ENCODE measurements at places on chromosomes 4 and X. TPM values are rescaled to one million over a fixed set of nuclear protein-coding genes. Genes with fewer than 3 reads are reported as not detected.

DNA sequence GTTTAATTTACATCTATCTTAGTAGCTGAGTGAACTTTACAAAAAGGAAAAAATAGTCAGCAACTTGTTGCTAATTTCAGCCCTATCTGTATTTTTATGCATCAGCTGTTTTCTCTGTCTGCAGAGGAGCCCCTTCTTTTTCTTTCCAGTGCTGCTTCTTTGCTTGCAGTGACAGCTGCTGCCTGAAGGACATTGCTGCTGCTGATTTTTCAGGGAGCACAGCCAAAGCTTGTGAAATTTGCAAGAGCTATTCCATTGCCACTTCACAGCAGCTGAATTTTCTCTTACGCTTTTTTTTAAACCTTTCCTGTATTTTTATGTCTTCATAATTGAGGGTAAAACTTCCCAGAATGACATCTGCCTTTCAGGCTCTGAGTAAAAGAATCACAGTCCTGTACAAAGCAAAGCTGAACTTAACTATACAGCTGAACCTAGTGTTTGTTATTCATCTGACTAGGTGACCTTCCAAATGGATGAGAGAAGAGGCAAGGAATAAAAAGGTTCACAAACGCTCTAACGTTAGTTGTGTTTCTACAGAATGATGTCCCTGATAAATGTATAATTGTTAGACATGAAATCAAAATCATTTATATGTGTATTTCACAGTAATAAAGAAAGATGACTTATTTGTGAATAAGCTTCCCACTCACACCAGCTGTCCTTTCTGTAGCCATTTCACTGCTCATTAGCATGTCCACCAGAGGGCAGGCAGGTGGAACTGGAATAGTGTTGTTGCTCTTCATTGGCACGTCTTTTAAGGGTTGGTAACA lies 541.4 kb downstream of the ADGRL3 start:
- peak; percentile 31 for DNase-seq

- no peak for DNase-seq
Measured at GRCh38 chr4:150007512-150007911, 70.7 kb upstream of the DCLK2 start.

FATE1 gene
- polyA plus RNA-seq, result not detected

KLHL13 gene
- polyA plus RNA-seq, result 93.9 TPM

- no peak for DNase-seq
Measured at GRCh38 chrX:86237482-86237881, 89.2 kb downstream of the DACH2 start.

DNA sequence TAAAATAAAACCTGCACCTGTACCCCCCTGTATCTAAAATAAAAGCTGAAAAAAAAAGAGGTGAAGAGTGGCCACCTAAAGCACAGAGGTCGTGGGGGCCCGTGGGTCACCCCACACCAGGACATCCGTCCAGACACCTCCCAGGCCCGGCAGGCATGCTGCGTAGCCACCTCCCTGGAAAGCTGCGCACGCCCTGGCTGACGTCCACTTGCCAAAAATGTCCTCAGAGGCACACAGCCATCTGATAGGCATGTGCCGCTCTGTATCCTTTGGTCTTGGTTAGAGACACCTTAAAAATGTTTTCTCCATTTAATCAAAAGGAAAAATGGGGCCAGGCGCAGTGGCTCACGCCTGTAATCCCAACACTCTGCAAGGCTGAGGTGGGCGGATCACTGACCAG lies 17.7 kb downstream of the FAM53A start:
- DNase-seq, result no peak

GRCh38 chrX:18288716-18289115 lies 65.8 kb downstream of the SCML2 start:
- no peak for DNase-seq

HSFX2 gene
- 1.0 TPM for polyA plus RNA-seq

TMPRSS11A gene
- polyA plus RNA-seq, result 0.03 TPM

DNA sequence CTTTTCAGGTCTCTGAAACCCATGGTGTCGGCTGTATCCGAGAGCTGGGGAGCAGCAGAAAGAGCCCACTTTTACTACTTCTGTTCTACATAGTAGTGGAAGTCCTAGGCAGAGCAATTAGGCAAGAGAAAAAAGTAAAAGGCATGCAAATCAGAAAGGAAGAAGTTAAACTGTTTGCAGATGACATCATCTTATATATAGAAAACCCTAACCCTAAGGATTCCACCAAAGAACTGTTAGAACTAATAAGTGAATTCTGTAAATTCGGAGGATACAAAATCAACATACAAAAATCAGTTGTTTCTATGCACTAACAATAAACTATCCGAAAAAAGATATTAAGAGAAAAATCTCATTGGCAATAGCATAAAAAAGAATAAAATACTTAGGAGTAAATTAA lies 95.3 kb downstream of the POLA1 start:
- no peak for DNase-seq
